ENCODE measurements at places on chromosomes 11 and 22. TPM values are rescaled to one million over a fixed set of nuclear protein-coding genes. Genes with fewer than 3 reads are reported as not detected.

The VPREB1 gene
- not detected for total RNA-seq

GRCh38 chr11:62487738-62488551, 58.7 kb downstream of the AHNAK start:
- DNase-seq, result no peak

DNA sequence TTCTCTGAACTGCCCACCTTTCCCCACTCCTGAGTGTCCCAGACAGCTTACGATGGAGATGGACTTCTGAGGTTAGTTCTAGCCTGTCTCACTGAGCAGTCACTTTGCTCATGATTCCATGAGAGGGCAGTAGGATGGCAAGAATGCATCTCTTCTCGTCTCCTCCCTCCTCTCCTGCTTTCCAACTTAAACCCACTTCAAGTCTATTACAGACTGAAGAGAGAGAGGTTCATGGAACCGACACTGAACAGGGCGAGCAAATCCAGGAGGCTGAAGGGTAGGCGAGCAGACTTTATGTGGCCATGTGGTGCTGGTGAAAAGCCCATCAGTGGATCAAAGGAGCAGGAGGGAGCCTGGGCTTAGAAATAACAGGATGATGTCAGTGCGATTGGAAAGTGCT, 38.6 kb downstream of the CEP164 start:
- DNase-seq, result no peak

The ANO3 gene
- total RNA-seq, result 2.0 TPM

DNA sequence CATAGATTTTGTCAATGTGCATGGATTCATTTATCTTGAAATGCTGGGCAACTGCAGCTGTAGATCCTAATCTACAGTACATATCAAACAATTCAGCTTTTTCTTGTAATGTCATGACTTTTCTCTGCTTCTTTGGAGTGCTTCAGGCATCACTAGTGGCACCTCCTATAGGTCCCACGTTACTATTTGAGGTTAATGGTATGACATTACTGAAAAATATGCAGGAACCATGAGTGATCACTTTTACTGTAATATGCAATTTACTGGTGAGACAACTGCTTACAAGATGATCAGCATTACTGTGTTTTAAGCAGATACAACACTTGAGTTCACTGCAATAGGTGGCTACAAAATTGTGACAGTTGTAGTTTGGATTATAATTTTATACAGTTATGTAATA, 3.0 kb downstream of the CENATAC start:
- DNase-seq, result no peak

The BAIAP2L2 gene
- total RNA-seq, result 49.1 TPM

The DGCR6 gene
- total RNA-seq, result 2.6 TPM

The OR51E1 gene
- total RNA-seq, result not detected

DNA sequence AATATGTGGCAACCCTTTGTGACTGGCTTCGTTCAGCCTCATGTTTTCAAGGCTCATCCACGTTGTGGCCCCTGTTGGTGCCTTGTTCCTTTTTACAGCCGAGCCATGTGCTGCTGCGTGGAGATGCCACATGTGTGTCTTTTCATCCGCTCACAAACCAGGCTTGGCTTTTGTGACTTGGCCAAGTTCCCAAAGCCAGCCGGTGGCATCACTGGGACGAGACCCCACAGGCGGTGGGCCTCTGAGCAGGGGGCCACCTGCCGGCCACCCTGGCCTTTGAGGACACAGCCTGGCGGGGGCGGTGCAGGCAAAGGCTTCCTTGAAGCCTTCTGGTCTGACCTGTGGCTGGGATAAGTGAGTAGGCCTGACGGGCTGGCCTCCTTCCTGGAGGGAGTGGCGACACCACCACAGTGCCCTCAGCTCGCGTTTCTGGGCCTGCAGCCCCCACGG, 10.5 kb downstream of the GRK2 start:
- DNase-seq, result peak; percentile 11

- DNase-seq, result peak; percentile 27
Measured at GRCh38 chr11:2376751-2377451, at the start of gene CD81. CD81 (plus strand) TSS chr11:2377310; CDS start chr11:2377550, 240 bp downstream.

DNA sequence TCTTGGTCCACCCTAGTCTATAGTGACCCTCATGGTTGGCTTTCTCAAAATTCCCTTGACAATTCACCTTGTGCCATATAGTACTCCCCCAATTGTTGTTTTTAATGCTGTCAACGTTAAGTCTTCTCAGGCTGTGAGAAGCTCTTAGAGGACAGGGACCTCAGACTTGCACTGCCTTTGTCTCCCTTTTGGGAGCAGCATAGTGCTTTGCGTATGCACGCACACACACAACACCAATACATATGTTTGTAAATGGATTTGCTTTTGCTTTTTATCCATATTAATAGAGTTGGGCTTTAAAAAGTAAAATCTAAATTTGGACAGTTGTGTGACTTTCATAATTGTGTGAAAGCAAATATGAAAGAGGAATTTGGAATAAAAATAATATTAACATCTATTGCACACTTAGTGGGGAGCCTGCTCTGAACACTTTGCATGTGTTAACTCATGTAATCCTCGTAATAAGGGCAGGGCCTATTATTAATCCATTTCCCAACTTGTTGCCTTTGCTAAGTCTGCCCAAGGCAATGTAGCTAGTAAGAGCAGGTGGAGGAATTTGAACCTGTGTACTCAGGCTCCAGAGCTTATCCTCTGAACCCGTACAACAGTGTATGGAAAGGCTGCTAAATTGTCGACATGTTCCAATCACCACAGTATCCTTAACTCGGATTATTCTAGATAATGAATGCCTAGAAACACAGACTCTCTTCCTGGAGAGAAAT, 257.7 kb upstream of the NARS2 start:
- peak; percentile 5 for DNase-seq

DNA sequence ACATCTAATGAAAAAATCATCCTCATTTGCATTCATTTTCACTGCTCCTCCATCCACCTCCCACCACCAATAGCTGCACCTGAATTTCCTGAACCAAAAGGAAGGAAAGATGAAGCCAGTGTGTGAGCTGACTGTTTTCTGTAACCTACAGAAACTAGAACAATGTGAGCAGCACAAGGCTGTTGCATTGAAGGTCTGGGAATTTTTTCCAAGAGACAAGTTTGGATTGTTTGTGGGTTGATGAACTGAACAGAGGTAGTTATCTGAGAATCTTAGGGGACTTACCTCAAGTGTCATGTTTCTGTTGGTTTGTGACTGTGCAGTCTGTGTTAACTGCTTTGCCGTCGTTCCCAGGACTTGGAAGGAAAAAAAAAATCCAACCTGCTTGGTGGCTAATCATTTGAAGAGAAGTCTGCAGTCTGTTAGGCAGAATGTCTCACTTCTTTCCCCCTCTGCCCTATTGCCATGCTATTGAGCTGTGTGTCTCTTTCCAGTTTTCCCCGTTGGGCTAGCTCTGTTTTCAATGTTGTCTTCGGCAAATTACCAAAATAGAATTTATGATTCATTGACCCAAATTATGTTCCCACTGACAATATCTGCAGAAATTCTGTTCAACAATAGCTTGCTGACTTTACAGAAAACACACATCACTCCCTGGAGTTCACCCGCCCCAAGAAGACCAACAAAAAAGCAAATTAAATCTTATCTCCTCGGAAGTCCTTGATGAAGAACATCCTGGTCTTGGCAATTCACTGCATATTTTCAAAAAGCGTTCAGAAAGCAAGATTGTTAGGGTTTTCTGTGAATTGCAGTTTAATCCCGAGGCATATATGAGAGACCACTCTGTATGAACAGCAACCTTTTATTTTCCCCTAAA, 76.0 kb downstream of the SC5D start:
- DNase-seq, result no peak

The MAP6 gene
- not detected for total RNA-seq

The F2 gene
- total RNA-seq, result not detected

GRCh38 chr11:64474680-64475079, 115.7 kb downstream of the RPS6KA4 start:
- DNase-seq, result no peak

GRCh38 chr22:43310311-43310710, 32.9 kb downstream of the SCUBE1 start:
- no peak for DNase-seq

- DNase-seq, result no peak
Measured at GRCh38 chr11:108203075-108203474, 19.4 kb downstream of the NPAT start.

The PRR33 gene
- total RNA-seq, result not detected

DNA sequence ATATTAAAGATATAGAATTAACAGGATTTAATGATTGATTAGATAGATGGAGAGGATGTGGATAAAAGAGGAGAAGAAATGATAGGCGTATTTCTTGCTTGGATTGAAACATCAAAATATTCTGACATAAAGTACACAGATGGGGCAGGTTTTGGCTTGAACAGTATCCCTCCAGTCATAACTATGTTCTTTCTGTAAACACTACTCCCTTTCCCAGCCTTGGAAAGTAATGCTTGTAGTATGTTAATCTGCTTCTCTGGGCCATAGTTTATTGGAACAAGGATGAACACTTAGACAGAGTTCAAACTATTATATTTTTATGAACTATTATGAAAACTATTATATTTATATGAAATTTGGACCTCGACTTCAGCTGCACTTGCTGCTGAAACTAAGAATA, 419.2 kb downstream of the AASDHPPT start:
- DNase-seq, result no peak

DNA sequence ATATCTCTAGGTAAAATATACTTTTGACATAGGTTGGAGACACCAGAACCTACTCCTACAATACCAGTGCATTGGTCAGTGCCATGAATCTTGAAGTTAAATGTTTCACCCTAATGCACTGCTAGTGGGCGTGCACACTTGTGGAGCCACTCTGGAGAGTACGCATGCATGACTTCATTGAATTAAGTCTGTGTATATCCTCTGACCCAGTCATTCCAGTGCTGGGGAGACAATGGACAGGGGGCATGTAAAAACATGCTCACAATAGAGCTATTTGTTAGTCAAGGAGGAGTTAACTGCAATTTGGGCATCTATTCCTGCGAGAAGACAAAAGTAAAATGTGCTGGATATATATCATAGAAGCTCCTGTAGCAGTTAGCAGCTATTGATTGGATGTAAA, 335.4 kb upstream of the NCAM1 start:
- DNase-seq, result no peak

The KRTAP5-1 gene
- not detected for total RNA-seq

The MRGPRF gene
- total RNA-seq, result 0.11 TPM

GRCh38 chr11:92123540-92123939, 101.1 kb upstream of the FAT3 start:
- no peak for DNase-seq

DNA sequence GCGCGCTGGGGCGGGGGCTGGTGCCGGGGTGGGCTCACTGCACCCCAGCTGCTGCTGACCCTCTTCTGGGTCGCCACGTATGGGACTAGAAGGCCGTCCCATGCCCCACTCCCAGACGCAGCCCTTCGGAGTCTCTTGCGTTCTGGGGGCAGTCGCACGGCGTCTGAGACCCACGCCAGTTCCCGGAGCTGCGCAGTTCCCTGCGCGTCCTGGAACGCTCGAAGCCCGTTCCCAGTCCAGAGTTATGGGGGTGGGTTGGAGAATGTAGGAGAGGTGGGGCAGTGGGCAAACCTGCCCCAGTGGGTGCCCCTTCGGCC, 375 bp downstream of the LAYN start:
- no peak for DNase-seq

The CD6 gene
- not detected for total RNA-seq

- DNase-seq, result no peak
Measured at GRCh38 chr11:91067666-91068065, 844.8 kb upstream of the CHORDC1 start.

All from SK-MEL-5 (cell line).